Stimulated activated CD8-positive, alpha-beta memory T cell treated with anti-CD3 and anti-CD28 coated beads, Interleukin-12 subunit alpha, Interleukin-12 subunit beta, amount 100 ng/mL, for 1 hour (primary cell): ENCODE measurements at places on chromosomes 16 and 17.

DNA sequence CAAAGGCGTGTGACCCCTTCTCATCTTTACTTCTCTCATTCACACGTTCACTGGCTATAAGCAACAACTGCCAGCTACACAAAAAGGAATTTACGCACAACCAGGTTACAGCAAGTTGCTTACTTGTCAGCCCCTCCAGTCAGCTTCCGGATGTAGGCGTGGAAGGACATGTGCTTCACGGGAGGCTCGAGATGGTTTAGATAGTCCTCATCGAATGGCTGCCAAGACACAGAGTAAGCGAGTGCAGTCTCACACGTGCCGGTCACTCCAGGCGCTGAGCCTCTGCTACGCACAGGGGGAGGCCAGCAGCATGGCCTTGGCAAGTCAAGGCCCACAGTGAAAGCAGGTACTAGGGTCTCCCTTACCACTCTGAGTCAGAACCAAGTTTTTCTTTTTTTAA, 28.3 kb downstream of the NPLOC4 start:
- DNase-seq, result no peak

GRCh38 chr16:11624205-11624604, 37.5 kb upstream of the LITAF start:
- DNase-seq, result no peak

DNA sequence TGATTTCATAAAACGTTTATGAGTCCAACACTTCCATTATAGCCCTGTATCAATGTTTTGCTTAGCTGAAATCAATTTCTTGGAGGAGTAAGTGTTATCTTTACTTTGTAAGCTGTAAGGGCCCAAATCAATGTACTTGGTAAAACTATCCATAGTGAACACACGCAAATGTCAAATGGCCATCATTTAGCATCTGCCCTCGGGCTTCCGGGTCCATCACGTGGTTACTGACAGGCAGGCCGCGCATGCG, 687 bp upstream of the NARF start:
- DNase-seq, result peak; percentile 87

- no peak for DNase-seq
These were observed 89.1 kb downstream of the BCAS3 start for GRCh38 chr17:60766778-60767190.

DNA sequence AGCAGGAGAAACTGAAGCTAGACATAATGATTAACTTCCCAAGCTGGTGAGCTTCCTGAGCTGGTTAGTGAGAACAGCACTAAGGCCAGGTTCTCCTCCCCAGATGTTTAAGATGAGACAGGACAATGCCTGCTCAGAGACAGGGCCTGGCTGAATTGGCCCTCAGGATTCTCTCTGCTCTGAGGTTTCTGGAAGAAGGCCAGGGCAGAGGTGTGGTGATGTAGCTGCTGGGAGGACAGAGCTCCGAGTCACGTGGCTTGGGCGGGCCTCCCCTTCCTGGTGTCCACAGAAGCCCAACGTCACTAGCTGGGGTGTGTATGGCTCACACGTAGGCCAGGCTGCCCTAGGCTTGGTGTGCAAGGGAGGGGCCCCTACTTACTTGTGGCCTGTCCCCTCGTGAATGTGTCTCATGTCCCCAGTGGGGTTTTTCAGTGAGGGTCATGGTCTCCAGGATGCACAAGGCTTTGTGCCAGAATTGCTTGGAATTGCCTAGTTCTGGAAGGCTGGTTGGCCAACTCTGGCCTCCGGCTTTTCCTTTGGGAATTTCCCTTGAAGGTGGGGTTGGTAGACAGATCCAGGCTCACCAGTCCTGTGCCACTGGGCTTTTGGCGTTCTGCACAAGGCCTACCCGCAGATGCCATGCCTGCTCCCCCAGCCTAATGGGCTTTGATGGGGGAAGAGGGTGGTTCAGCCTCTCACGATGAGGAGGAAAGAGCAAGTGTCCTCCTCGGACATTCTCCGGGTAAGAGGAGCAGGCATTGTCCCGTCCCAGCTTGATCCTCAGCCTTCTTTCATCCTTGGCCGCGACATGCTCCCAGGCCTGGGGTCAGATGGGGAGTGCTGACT, 3.4 kb downstream of the NOD2 start:
- peak; percentile 20 for DNase-seq
